Kidney glomerular epithelial cell (primary cell): ENCODE measurements at places on chromosomes 1 and 21.

GRCh38 chr1:46278807-46279206 lies 24.6 kb downstream of the LRRC41 start:
- DNase-seq: no peak

GRCh38 chr1:11198257-11198656 lies 9.1 kb downstream of the ANGPTL7 start:
- DNase-seq: no peak

- DNase-seq: no peak
These were observed 24.8 kb upstream of the EDN2 start for GRCh38 chr1:41509270-41509671.

DNA sequence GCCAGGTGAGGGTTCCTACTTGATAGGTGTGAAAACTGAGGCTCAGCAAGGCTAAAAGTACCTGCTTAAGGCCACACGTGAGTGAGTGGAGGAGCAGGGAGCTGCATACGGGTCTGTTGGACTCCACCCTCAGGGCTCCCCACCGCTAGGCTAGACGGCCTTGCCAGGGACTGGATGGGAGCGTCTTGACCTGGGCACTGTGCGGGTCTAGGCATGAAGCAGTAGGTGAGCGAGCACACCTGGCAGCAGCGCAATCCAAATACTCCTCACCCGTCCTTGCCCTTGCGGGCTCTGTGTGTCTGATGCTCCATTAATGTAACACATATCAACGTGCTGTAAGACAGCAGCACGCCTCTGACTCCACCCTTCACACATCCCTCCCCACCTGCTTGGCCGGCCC lies 94.0 kb downstream of the LACTBL1 start:
- no peak for DNase-seq

- DNase-seq: peak; percentile 45
These were observed 15.4 kb downstream of the ZNHIT6 start for GRCh38 chr1:85692730-85693314.

- no peak for DNase-seq
These were observed 16.5 kb downstream of the SLC27A3 start for GRCh38 chr1:153791648-153792253.

GRCh38 chr1:79215311-79215710 lies 208.8 kb upstream of the ADGRL4 start:
- no peak for DNase-seq

- DNase-seq: no peak
These were observed 82.5 kb downstream of the TNNI3K start for GRCh38 chr1:74317663-74318062.

- DNase-seq: peak; percentile 92
These were observed 42.6 kb upstream of the SRSF10 start for GRCh38 chr1:24022581-24023361.

DNA sequence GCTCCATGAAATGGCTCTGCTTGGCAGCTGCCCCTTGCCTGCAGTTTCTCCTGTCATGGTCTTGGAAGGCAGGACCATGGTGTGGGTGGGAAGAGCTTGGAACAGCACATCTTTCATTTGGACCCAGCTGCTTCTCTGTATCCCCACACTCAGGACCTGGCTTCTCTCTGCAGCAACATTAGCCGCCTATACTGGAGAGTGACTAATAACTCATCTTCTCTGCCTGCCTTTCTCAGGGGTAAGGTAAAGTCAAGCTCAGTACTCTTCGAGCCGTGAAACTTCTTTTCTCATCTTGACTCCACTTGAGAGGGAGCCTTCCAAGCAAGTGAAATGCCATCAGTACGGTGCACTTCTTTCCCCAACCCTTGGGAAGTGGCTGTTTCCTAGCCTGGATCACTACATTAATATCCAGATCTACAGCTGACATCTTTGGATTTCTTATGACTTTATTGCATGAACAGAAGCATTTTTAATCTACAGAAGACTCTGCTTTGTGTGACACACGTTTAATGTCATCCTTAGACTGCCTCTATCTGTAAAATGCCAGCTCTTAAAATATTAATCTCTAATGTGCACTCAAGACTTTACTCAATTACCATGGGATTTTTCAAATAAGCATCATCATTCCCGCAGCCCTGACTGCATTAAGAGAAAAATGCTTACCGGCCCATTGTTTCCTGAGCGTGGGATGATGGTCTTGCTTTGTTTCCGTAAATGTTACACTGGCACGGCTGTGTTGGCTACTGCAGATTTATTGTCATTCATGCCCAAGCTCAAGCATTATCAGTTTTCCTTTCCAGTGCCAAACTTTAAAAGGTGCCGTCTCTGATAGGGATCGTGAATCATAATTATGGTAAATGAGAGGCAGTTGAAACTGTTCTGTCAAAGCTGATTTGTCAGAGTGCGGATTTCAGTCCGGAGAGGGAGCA lies 242.9 kb downstream of the HHAT start:
- DNase-seq: no peak

DNA sequence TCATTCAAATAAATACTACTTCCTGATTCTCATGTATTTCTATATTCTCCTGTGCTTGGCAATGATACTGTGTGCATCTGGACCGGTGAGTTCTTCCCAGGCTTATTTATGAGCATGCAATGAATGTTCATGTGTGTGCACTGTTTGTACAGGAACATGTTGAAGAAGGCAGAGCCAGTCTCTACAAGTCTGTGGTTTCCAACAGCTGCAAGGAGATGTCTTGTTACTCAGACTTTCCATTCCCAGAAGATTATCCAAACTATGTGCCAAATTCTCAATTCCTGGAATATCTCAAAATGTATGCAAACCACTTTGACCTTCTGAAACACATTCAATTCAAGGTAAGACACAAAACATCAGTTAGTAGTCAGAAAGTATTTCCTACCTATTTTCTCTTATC lies 19.1 kb downstream of the FMO1 start:
- DNase-seq: no peak

DNA sequence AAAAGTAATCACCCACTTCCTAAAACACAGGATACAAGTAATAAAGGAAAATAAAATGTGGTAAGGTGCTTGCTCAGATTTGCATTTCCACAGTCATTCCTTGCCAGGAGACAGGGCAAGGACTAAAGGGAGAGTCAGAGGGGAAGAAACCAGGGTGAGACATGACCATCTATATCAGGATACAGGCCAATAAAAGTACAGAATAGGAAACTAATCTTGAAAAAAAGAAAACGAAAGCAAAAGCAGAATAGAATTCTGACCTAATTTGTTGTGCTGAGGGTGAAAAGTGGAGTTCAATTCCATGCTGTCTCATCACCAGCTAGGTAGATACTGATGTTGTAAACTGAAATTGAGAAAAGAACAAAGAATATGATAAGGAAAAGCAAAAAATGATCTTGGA lies 27.3 kb downstream of the JMJD4 start:
- no peak for DNase-seq

- no peak for DNase-seq
These were observed 10.1 kb downstream of the VANGL2 start for GRCh38 chr1:160410406-160411005.

GRCh38 chr1:228060458-228061190 lies 21.9 kb upstream of the ARF1 start:
- DNase-seq: no peak

DNA sequence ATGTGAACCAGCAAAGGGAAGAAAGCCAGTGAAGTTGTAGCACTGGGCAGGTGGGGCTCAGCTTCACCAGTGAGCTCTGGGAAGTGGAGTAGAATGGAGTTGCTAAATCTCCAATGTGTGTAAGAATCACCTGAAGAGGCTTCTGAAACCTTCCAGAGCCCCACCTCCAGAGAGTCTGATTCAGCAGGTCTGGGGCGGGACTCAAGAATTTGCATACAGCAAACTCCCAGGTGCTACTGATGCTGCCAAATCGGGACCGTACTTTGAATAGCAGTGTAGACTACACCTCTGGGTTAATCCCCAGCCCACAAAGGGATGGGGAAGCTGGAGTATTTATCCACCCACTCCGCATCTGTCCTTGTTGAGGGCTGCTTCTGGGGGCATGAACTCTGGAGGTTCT lies 154.3 kb downstream of the IGSF21 start:
- DNase-seq: no peak

DNA sequence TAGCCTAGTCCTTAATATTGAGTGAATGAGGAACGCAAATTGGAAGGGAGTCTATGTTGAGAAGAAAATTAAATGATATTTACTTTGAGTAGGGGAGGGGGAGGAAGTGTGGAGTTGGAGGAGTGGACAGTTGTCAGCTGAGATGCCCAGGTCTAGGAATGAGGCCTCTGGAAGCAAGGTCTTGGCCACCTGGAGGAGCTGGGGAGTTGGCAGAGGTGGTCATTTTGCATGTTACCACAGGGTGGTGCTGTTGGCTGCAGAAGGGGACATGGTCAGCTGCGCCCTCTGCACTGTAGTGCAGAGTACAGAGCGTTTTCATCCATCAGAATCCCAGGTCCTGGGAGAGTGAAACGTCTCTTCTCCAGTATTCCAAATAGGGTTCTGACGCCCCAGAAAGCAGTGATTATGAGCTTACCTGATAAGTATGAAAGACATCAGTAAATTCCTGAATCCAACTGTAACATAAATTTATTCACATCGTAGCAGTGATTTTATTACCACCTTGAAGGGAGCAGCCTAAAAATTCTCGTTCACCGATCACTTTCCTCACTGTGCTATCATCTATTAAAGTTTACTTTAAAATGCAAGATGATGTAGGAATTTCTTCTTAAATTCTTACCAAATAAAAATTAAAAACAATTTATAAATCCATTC lies 13.8 kb downstream of the PARK7 start:
- DNase-seq: peak; percentile 90

GRCh38 chr1:26693599-26694572 lies 1.9 kb upstream of the ARID1A start:
- DNase-seq: no peak

DNA sequence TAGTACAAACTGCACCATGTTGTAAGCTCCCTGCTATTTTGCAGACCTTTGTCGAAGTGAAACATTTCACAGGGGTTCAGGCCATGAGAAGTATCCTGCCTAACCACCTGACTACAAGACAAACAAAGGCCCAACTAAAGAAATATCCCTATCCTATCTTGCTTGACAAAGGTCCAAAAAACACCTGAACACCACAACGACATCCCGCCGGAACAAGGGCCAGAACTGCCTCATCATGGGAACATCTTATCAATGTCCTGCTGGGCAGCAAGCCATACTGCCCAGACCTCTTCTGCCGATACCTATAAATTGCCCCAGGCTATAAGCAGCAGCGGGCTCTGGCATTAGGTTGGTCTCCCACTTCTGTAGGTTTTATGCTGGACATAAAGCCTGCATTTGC lies 12.3 kb downstream of the MYSM1 start:
- DNase-seq: no peak

DNA sequence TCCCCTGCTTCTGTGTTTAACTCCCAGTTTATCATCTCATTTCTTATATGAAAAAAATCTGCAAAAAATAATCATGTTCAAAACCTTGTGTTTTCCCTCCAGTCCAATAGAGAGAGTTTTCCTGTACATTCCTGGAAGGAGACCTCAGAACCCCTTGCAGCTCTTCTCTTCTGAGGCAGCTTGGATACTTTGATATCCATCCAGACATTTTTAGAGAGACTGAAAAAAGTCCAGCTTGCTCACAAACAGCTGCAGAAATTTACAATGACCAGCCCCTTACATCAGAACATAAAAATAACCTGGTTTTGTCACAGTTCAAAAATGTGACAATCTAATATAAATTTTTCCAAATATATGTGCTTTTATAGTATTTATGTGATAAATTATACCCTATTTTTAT lies 73.3 kb upstream of the C1orf115 start:
- DNase-seq: no peak

GRCh38 chr1:111097356-111098099 lies 42.4 kb downstream of the DRAM2 start:
- DNase-seq: no peak

DNA sequence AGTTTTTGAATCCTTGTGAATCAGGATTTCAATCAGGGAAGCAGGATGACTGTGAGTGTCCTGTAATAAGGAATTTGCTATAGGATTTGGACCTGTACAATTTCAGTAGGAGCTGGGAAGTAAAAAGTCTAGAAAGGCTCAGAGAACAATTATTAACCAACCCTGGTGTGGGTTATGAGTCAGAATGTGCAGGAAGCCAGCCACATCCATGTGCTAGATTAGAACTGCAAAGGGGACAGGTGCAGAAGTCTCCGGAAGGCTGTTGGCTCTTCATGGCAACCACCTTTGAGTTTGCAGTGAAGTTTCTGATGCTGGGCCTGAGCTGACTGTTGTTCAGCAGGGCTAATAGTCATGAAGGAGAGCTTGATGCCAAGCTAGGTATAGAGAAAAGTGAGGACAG lies 70.7 kb downstream of the SPATA46 start:
- peak; percentile 79 for DNase-seq

DNA sequence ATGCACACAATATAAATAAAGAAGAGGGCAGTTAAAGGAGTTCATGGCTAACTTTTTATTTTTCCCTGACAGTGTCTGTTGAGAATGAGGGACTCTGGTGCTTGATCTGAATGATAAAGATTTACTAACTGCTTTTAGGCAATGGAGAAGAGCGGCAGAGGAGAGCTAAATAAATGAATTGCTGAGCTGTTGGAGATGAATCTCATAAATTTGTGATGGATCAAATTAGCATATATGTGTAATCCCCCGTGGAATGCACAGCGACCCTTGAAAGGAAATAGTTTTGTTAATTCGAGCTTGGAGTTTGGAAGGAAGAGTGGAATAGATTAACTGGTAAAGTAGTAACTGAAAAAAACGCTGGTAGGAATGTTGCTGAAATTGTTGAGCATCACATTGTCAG lies 40.2 kb downstream of the HMCN1 start:
- no peak for DNase-seq

DNA sequence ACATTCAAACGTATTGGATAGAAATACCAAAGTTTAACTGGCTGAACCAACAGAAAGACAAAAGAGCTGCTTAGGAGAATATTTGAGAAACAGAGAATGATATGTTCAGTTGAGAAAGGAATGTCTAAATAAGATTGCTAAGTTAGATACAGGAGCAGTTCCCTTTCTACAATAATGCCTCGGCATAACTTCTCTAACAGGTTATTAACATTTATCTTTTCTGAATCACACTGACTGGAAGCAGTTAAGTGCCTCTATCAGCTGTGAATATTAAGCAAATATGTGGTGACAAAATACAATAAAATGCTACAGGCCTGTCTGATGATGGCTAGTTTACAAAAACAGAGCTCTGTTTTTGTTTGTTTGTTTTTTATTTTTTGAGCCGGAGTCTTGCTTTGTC lies 121.9 kb downstream of the KCNK1 start:
- DNase-seq: no peak

DNA sequence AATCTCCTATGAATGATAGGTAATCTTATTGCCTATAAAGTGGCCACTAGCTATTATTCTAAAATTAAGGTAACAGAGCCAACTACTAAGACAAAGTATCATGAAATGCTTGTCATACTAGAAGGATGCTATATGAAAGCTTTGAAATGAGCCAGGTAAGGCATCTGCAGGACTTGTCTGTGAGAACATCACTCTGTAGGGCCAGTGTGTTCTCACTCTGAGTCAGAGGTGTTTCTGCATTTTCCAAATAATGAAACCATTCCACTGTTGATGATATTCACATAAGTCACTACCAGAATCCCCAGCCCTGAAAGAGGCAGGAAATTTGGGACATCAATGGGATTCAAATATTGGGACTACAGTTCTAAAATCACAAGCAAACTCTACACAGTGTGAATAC lies 25.8 kb upstream of the GBP5 start:
- no peak for DNase-seq

- no peak for DNase-seq
These were observed 100.3 kb downstream of the UCHL5 start for GRCh38 chr1:192958871-192959270.
